ENCODE measurements at places on chromosomes 13 and 19.

DNA sequence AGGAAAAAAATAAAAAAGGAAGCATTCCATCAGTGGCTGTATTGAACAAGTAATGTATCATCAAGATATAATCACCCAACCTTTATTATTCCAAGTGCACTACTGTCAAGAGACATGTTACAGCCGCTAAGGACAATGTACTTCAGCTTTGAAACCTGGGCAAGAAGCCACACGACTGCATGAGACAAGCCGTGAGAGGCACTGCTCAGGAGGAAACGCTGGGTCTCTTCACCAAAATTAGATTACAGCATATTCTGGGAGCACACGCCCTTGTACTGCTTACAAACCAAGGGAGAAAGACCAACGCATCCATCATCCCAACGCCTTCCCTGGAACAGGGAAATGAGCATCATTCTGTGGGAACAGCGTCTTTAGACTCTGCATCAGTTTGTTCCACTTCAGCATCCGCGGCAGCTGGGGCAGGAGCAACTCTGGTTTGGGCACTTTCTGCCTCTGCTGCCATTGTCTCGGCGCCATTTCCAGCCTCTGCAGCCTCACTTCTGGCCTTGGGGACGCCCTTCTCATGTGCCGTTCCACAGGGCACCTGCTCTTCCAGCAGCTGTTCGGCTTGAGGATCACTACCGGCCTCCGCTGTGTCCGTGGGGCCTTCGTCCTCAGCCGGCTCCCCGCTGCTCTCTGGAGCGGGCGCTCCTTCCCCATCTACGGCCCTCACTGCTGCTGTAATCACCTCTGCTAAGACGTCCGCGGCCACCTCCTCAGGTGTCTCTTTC, 22.4 kb upstream of the BRD4 start:
- no peak for DNase-seq

DNA sequence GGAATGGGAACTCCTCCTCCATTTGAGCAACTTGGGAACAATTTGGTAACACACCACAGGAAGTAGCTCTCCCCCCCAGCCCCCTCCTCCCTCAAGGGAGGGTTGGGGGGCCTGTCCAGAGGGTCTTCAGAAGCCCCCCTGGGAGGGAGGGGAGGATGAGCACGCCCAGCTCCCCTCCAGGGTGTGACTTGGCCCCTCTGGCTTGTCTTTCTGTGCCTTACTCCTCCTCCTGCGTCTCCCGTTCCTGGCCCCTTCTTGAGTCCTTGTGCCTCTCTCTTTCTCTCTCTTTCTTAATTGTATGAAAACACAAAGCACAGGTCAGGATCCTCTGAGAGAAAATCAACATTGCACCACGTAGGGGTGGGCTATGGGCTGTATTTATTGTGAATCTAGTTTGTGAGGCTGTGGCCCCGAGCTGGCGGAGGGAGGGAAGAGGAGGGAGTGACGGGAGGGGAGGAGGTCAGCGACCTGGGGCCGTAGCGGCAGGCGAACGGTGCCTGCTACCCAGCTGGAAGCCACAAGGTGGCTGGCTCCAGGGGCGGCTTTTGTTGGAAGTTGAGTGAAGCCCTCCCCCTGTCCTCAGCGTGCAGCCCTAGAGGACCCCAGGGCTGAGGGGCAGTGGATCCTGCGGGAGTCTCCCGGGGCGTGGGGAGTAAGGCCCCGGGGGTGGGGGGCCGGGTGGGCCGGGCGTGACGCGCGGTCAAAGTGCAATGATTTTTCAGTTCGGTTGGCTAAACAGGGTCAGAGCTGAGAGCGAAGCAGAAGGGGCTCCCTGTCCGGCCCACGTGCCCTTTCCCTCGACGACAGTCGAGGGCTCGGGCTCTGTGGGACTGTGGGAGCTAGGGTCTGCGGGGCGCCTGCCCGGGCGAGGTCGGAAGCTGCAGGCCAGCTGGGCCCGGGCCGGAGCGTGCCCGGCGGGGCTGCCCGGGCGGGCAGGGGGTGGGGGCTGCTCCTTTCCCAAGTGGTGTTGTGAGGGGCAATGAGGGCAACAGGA, 6.4 kb downstream of the LYL1 start:
- no peak for DNase-seq

DNA sequence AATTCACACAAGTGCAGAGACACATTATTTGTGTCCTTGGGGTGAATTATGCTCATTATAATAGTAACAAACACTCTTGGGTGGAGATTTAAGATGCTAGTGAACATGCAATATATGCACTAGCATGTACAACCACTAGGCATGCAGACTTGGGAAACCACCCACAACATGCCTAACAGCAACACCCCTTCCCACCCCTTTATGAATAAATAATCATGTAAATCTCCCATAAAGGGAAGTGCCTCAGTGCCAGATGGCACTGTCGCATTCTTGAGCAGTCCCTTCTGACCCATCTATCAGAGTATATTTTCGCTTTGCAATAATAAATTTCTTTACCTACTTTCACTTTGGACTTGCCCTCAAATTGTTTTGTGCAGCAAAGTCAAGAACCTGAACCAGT, 1362.2 kb downstream of the OLFM4 start:
- no peak for DNase-seq

GRCh38 chr13:51645154-51645650, 60.9 kb downstream of the WDFY2 start:
- peak; percentile 15 for DNase-seq

- DNase-seq = no peak
These were observed 15.5 kb downstream of the APLP1 start for GRCh38 chr19:35883882-35884281.

DNA sequence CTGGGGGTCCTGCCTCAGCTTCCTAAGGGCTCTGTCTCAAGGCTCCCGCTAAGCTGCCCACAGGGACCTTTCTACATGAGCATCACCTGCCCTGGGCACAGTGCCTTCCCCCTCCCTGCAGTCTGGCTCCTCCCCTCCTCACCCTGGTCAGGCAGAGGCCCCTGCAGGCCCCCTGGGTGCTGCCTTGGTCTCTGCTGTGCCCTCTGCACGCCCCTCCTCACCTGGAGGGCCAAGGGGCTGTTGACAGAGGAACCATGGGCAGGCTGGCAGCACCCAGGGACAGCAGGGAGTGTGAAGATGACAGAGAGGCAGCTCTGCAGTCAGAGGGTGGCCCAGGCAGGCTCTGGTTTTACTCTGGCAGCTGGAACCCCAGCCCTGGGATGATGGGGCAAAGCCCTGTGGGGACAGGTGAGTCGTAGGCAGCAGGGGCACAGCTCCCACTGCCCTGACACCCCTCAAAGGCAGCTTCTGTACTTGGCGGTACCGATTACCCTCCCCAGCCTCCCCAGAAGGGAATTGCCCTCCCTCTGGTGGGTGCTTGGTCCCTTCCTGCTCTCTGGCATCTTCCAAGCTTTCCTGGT, 43.1 kb downstream of the SUGP2 start:
- DNase-seq = no peak

DNA sequence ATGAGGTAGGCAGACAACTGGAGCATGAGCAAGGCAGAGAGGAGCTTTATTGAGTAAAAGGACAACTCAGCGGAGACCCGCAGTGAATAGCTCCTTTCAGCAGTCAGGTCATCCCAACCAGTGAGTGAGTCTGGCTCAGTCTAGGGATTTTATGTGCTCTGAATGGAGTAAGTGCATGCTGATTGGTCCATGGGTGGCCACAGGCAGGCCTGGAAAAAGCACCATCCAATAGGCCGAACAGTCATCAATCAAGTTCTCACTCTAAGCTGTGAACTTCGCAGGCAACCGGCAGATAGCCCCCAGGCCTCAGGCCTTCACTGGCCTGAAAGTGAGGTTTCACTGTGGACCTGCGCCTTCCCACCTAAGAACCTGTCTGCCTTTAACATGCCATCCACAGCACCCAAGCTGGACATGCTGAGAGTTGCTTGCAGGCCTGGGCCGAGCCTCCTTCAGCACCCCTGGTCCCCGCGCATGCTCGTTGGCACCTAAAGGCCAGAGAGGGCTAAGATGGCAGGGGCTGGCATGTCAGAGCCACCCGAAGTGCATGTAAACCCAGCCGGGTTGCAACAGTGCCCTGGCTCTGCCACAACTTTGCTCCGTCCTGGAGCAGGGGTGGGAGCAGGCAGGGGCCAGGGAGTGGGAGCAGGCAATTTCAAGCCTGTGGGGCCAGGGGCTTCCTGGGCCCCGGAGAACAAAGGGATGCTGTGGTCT, 698.7 kb downstream of the SLITRK1 start:
- no peak for DNase-seq

GRCh38 chr13:97242755-97243497, 20.8 kb downstream of the MBNL2 start:
- DNase-seq = no peak

DNA sequence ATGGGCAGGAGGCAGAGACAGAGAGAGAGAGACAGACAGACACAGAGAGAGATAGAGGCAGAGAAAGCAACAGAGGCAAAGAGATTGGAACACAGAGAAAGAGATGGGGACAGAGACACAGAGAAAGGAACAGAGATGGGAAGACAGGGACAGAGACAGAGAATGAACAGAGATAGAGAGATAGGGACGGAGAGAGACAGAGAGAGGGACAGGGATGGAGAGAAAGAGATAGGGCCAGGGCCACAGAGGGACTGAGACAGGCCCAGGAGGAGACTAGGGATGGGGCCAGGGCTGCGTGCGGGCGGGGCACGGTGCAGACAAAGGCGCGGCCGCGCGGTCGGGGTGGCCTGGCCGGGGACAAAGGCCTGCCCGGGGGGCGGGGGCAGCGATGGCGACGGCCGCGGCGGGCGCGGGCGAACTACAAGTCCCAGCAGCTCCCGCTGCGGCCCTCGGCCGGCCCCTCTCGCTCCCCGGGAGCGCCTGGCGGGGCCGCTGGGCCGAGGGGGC, at the start of gene ZNF358:
ZNF358 (plus strand) TSS at position 459 of the 507 bp plus-strand sequence. CDS start 3,140 bp downstream, outside the sequence.
- DNase-seq = peak; percentile 11

GRCh38 chr13:92716749-92717148, 509.9 kb upstream of the GPC6 start:
- peak; percentile 32 for DNase-seq

DNA sequence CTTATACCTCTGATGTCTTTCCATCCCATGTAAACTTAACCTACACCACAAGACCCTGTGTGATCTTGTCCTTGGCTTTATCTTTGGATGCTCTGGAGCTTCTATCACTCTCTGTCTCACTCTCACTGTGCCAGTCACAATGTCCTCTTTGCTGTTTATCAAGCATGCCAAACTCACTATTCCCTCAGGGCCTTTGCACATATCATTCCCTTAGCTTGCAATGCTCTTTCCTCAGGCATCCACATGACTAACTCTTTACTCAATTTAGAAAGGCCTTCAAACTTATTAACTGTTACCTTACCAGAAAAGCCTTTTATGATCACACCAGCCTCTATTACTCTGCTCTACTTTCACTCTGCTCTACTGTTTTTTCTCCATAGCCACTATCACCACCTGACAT, 354.1 kb downstream of the RFC3 start:
- DNase-seq = no peak

- no peak for DNase-seq
These were observed 40.5 kb downstream of the TEX26 start for GRCh38 chr13:30972888-30973377.

DNA sequence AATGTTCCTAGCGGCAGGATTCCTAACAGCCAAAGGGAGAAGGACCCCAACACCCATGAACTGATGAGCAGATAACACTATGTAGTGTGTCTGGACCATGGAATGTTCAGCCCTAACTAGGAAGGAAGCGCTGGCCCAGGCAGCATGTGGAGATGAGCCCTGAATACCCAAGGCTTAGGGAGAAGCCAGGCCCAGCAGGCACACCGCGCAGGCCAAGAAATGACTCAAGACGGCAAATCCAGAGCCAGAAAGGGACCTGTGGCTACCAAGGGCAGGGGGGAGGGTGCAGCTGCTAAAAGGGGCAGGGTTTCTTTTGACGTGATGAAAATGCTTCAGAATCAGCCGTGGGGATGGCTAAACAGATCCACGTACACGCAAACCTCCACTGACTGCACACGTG, 20.7 kb upstream of the TINCR start:
- DNase-seq = no peak

DNA sequence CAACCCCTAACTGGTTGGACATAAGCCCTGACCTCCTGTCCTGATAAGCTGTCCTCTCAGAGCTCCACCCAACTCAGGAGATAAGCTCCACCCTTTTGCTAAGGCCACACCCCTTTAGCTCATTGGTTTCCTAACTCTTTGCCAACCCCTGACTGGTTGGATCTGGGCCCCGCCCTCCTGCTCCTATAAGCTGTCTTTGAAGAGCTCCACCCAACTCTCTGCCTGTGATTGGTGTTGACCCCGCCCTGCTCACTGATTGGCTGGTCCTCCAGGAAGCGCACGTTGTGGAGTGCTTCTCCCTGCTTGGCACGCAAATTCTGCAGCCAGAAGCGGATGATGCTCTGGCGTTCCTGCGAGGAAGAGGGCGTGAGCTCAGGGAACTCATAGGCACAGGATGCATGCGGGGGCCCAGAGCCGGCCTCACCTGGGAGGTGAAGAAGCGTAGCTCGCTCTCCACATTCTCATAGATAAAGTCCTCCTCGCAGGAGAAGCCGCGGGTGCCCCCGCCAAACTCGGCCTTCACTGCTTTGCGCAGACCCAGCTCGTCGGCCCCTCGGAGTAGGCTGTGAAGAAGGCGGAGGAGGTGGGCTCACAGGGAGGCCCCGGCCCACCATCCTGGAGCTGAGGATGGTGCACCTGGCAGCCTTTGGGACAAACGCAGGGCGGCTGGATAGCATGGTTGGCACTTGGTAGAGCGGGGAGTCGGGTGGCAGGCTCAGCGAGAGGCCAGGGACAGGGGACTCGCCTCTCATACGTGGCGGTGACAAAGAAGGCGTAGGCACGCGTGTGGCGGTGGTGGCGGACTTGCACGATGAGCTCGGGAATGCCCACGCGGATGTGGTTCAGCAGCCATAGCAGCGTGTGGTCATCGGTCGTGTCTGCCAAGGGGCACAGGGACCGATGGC, 1.7 kb downstream of the ANO8 start:
- DNase-seq = no peak

GRCh38 chr13:70336866-70337265, 228.6 kb upstream of the KLHL1 start:
- DNase-seq = no peak

- no peak for DNase-seq
These were observed 14.8 kb upstream of the ZNF431 start for GRCh38 chr19:21127001-21127400.

- DNase-seq = peak; percentile 70
These were observed 124.4 kb downstream of the SIPA1L3 start for GRCh38 chr19:38031423-38031770.

- no peak for DNase-seq
These were observed 30.1 kb downstream of the WDFY2 start for GRCh38 chr13:51614350-51614786.

- DNase-seq = no peak
These were observed 108.6 kb downstream of the ELF1 start for GRCh38 chr13:40910324-40911050.

DNA sequence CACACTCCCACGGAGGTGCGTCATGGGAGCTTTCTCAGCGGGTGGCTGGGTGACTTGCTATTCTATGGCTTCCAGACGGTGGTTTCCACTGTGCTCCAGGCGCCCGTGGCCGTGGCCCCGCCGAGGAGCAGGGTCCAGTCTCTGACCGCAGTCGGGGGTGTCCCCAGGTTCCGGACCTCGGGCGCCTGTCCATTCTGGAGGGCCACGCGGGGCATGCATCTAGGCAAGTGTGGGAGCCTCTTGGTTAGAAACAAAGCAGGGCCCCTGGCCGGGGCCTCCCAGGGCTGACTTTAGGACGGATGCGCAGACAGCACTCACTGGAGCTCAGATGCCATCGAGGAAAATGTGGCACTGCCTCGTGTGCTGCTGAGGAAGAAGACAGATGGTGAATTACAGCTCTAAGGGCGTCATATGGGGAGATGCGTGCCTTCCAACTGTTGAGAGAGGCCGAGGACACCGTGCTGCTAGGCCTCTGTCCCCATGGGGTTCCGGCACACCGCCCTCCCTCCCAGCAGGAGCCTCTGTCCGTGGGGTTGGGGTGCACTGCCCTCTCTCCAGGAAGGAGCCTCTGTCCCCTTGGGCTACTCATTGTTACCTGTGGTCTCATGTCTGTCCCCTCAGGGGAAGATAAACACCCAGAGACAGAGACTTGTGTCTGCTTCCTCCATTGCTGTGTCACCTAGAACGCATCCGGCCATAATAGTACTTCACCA, 38.1 kb downstream of the TMEM255B start:
- DNase-seq = no peak

Measured in kidney glomerular epithelial cell (primary cell).